ENCODE measurements at places on chromosomes 13 and 19.

- DNase-seq: peak; percentile 28
Measured at GRCh38 chr13:46321494-46322225, 65.4 kb downstream of the RUBCNL start.

DNA sequence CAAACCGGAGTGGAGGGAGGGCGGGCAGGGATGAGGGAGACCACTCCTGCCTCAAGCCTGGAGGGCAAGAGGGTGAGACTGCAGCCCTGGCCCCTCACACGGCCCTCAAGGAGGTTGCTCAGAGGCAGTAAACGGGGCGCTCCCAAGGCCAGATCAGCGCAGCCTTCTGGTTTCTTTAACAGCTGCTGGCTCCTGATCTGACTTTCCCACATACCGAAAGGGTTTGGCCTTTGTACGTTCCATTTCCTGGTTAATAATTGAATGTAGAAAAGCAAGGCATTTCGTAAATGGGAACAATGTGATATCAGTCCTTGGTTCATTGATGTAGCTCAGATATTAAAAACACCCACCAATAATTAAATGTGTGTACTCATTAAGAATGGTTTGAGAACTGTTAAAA, 71.5 kb downstream of the GGACT start:
- no peak for DNase-seq

DNA sequence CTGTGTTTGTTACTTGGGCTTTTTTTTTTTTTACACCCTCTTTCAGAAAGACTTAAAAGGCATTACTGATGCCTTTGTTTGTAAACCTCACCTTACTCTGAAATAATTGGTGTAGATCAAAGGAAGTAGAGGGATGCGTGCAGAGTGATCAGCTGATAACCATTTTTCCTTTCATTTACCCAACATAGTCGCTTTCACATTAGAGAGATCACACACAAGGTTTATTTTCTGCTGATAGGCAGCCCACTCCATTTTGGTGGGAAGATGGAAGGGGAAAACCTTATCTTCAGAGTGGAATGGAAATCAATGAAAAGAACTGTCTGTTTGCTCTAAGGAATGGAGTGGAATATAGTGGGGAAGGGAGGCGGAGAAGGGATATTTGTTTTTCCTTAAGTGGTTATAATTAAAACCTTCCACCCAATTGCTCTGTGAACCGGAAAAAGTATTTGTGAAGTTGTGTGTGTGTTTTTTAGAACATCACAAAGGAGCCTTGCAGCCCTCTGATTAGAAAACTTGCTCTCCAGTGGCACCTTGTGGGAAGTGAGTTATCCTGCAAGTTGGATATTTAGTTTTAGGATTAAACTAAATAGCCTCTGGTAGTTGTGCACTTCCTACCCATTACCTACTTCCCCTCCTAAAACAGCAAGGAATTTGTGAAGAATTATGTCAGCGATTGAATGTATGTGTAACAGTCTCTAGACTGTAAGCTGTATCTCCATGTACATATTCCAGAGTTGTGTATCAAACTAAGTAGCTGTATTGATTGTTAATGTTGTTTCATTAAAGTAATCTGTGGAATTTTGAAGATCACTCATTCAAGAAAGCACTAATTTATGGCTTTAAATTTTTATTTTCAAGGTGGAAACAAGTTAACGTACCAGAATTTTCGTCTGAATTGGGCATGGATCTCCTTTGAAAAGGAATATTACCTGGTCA, 76.8 kb downstream of the FREM2 start:
- DNase-seq: peak; percentile 4

GRCh38 chr13:34941436-34941834, 635 bp upstream of the NBEA start:
- DNase-seq: no peak

DNA sequence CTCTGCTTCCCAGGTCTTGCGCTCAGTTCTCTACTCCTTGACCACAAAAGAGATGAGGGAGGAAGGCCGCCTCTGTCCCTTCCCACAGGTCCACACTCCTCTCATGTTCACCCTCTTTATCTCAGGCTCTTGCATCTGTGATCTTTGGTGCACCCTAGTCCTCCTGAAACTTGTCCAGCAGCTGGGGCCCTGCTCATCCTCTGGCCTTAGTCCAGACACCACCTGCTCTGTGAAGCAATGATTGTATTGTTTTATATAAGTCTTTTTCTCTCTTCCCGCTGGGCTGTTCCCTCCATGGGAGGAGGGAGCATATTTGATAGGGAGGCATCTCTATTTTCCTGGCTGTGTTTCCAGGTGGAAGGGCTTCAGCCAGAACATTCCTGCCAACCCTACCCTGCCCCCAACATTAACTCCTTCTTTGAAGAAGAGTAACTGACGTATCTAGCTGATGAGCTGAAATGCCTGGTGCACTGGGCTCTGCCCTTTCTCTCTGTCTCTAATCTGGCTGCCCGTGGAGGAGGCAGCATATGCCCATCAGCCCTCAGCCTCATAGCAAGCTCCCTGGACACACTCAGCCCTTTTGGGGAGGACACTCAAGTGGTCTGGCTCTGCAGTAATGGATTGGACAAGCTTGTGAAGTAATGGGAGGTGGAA, 38.2 kb upstream of the SIAH3 start:
- no peak for DNase-seq
